T-helper 17 cell (primary cell): ENCODE measurements at places on chromosomes 3 and 15.

DNA sequence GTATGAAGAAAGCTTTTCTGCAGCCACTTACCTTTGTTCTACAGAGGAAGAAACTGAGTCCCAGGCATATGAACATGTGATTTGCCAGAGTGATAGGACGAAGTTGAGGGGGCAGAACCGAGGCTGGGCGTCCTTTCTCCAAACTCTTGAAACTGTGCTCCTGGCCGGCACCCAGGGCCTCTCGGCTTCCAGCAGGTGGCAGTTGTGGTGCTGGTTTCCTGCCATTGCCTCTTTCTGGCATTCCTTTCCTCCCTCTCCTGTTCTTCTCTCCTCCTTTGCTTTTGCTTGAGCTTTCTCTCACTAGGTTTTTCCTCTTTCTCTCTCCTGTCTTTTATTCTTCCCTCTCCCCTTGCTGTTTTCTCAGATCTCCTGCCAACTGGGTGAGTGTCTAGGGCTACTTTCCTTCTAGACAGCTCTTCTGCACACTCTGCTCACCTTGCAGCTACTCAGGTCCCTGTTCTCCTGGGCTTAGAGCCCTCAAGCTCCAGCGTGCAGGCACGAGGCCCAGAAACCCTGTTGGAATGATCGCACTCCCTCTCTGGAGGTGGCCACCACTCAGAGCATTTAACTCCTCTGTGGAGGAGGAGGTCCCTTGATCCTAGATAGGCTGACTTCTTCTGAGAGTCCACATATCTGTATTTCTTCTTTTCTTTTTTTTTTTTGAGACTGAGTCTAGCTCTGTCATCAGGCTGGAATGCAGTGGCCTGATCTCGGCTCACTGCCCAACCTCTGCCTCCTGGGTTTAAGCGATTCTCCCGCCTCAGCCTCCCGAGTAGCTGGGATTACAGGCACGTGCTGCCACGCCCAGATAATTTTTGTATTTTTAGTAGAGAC, 26.2 kb downstream of the TRAK1 start:
- no peak for DNase-seq

GRCh38 chr3:67421912-67422311, 232.5 kb downstream of the SUCLG2 start:
- DNase-seq = no peak

GRCh38 chr3:38006031-38006430, 15.4 kb downstream of the VILL start:
- no peak for DNase-seq

- no peak for DNase-seq
These were observed 369.1 kb downstream of the RORA start for GRCh38 chr15:60859996-60860494.

- DNase-seq = no peak
These were observed 244.9 kb downstream of the FAM43A start for GRCh38 chr3:194930377-194931204.

DNA sequence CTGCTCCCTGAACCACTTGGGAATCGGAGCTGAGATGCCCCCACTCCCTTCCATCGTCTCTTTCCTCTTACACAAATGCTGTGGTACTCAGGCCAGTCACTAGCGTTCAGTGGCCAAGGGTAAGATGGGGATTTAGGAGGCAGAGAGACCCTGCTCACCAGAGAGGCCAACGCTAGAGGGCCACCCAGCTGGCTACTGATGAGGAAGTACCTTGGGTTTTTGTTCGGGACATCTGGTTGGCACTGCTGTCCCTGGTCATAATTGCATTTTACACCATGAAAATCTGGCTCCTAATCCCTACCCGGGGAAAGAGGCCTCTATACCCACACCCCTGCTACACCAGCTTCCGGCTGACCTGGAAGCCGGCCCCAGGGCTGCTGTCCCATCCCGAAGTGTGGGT, 7.7 kb downstream of the MAP6D1 start:
- no peak for DNase-seq
